ENCODE measurements at places on chromosomes 7 and 10.
A peak's percentile ranks its signal among the peaks of the same experiment; 100 is the strongest.

- DNase-seq = no peak
Observed at GRCh38 chr7:96539471-96539870, 170.2 kb downstream of the SEM1 start.

GRCh38 chr10:51103554-51104217 is 29.4 kb downstream of the PRKG1 start:
- DNase-seq = no peak

GRCh38 chr10:31866118-31866670 is 62.4 kb downstream of the ARHGAP12 start:
- DNase-seq = no peak

DNA sequence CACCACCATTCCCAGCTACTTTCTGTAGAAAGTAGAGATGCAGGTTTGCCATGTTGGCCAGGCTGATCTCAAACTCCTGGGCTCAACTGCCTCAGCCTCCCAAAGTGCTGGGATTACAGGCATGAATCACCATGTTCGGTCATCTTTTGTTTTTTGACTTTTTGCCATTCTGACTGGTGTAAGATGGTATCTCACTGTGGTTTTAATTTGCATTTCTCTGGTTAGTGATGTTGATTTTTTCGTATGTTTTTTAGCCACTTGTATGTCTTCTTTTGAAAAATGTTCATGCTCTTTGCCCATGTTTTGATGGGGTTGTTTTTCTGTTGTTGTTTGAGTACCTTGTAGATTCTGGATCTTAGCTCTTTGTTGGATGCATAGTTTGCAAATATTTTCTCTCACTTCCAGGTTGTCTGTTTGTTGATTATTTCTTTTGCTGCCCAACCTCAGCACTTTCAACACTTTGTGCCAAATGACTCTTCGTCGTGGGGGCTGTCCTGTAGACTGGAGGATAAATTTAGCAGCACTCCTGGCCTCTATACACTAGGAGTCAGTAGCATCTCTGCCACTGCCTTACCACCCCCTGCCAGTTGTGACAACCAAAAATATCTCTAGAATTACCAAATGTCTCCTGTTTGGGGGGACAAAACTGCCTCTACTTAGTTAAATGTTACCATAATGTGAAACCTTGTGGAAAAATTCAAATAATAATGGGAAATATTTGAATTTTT is 6.5 kb upstream of the CPED1 start:
- DNase-seq = no peak

DNA sequence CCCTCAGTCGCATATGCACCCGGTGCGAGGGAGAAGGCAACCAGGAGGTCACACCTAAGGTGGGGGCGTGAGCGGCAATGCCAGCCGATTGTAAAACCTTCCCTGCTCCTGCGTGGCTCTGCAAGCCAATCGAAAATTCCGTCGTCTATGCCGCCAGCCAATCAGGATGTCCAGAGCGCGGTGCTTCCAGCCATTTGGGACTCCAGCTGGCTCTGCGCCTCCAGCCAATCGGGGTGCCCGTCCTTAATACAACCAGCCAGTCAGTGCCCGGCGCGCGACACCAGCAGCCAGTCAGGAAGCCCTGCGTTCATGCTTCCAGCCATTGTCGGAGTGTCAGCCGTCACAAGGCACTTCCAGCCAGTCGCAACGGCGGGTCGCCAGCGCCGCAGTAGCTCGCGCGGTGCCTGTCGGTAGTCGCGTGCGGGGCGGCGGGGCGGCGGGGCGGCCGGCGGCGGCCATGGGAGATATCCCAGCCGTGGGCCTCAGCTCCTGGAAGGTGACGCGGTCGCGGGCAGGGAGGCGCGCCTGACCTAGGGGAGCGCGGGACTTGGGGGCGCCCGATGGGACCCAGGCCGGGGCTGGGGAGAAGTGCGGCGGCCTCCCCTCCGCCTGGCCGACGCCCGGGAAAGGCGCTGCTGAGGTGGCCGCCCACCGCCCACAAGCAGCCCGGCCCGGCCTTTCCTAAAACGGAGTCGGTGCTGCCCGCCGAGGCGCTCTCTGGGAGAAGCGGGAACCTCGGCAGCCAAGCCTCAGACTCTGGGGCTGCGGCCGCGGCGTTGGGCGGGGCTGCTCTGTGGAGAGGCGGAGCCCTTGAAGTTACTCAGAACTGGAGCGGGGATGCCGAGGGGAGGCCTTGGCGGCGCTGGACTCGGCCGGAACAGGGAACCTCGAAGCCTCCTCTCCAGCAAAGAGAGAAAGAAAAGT is at the start of gene AKR1E2:
TSS of gene AKR1E2 (plus strand) at position 340 of the 924 bp plus-strand sequence. CDS start at position 458, 118 bp downstream.
- peak; percentile 80 for DNase-seq

- DNase-seq = no peak
Observed at GRCh38 chr10:10600004-10600403, 417.7 kb upstream of the CELF2 start.

Measured in CD4-positive, alpha-beta T cell treated with Interleukin-15 for 4 hours (primary cell).